ENCODE measurements at places on chromosomes 11 and 22.
A peak's percentile ranks its signal among the peaks of the same experiment; 100 is the strongest.

DNA sequence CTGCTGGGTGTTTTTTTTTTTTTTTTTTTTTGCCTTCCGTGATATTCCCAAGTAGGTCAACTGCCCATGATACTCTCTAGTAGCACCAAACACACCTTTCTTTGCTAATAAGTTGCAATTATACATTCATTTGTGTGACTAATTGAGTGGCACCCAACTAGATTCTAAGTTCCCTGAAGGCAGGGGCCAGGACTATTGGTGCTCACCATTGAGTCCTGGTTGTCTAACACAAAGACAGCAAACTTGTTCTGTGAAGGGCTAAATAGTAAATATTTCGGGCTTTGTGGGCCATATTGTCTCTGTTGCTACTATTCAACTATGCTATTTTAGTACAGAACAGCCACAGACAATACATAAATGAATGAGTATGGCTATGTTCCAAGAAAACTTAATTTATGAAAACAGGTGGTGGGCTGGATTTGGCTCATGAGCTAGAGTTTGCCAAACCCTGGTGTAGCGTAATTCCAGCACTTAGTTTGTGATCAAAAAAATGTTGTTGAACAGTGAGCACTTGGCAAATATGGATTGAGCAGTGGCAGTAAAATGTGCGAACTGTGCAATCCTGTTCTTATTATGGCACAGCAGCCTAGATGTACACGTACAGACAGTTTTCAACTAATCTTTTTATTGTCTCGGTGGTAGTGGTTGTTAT is 11.3 kb downstream of the ENDOD1 start:
- DNase-seq, result no peak

- DNase-seq, result no peak
Observed at GRCh38 chr11:77400271-77400670, 73.6 kb downstream of the PAK1 start.

GRCh38 chr11:133726542-133726941 is 118.8 kb downstream of the SPATA19 start:
- DNase-seq, result no peak

- DNase-seq, result no peak
Observed at GRCh38 chr11:64049509-64049908, 13.8 kb downstream of the FLRT1 start.

DNA sequence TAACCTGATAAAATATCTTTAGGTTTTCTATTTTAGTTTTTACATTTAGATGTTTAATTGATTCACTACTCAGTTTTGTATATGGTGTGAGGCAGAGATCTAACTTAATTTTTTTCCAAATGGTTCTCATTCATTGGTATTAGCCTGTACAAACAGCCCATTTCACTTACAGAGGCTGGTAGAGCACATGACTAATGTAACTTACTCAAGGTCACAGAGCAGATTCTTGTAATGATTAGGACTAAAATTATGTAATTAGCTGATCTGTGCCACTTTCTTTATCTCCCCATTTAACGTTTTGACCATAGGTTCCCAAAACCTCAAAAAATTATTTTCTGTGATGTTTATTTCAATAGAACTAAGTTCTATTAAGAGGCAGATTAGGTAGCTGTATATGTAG is 16.5 kb upstream of the TNRC6B start:
- peak; percentile 41 for DNase-seq

DNA sequence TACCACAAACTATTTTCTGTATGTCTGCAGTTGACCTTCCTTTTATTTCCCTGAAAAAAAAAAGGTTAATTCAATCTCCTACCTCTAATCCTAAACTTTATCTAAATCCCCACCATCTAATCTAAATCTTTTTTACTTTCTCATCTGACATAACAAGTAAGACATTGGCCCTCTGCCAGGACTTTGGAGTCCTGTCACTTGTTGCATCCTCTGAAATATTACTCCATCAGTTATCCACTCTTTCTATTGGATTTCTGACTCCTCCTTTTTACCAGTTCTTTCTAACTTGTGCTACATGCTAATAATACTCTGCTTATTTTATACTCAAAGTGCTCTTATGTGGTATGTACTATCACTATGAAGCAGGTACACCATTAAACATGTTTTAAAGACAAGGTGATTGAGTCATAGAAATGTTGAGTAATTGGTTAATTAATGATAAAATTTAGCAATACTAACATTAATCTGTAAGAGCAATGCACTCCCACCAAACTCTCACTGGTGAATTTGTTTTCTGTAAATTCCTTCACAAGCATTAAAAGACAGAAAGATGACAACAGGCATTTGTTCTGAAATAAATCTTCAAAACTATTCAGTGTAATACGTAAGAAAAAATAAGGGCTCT is 914.2 kb upstream of the RAG2 start:
- DNase-seq, result no peak

DNA sequence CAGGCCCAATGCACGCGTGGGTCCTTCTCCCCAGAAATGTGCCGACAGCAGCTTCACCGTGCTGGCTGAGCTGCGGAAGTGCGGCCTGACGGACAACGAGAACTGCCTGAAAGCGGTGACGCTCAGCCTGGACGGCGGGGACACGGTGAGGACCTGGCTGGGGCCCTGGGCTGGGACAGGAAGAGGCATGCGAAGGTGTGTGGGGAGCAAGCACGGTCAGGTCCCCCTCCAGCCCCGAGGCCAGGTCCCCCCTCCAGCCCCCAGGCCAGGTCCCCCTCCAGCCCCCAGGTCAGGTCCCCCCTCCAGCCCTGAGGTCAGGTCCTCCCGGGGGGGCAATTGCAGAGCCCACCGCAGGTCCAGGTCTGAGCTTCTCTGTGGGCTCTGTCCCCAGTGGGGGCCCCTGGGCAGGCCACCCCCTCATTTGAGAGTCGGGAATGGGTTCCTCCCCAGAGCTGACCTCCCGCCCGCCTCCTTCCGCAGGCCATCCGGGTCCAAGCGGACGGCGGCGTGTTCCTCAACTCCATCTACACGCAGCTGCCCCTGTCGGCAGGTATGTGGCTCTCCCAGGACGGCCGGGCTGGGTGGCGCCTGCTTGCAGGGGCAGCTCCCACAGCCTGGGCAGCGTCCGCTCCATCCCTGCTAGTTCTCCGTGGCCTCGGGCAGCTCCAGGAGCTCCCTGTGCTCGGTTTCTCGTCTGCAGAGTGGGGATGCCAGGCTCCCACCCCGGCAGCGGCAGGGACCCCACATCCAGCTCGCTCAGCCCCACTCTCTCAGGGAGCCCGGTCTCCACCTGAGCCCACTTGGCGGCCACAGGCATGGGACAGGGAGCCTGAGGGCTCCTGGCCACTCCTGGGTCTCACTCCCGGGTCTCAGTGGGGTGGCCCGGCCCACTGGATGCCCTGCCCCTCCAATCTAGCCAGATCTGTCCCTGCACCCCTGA is 7.9 kb downstream of the MUC5B start:
- no peak for DNase-seq

GRCh38 chr22:42132457-42132856 is 1.8 kb upstream of the CYP2D6 start:
- no peak for DNase-seq

DNA sequence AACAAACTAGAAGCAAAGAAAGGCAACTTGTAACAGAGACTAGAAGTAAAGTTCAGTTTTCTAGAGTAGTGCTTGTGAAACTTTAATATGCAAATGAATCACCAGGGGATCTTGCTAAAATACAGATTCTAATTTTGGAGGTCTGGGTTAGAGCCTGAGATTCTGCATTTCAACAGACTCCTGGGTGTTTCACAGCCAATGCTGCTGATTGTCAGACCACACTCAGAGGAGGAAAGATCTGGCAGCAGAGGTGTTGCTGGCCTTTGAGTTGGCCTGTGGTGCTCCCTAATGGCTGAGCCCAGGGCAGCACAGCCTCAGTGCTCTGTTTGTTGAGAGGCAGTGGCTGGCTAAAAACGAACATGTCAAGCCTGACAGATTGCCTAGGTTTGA is 5.4 kb downstream of the CRY2 start:
- no peak for DNase-seq

GRCh38 chr22:16831257-16831656 is 6.0 kb upstream of the XKR3 start:
- no peak for DNase-seq

DNA sequence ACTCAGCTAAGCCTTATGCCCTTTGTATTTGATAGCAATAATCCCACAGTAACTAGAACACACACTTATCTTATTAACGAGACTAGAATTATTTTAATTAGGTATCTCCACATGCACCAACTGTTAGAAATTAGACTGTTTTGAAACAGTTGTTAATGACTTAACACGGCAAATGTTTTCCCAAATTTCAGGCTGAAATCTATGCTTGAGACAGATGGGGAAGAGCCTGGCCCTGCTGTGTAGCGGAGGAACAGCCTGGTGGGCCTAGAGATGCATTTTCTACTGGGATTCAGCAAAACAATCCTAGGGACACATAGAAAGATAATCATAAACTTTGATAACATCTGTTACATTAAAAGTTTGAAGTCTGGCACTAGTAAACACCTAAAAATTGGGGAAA is 273.4 kb downstream of the TTC28 start:
- DNase-seq, result no peak

DNA sequence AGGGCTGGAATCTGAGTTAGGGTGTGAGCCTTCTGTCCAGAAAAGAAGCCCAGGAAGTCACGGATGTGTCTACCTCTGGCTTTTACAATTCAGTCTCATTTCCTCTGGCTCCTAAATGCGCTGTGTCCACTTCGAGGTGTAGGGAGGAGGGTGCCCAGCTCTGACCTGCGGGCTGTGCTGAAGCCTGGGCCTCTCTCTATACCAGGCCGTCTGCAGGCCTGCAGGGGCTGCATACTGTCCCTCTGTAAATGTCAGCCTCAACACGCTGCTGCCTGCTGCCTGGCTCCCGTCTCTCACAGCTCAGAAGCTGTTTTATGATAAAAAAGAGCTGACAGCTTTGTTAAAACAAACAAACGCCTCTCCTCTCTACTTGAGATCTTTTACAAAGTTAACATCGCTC is 14.5 kb downstream of the ARVCF start:
- DNase-seq, result no peak

GRCh38 chr22:47230251-47230650 is 467.8 kb downstream of the TBC1D22A start:
- DNase-seq, result no peak

- no peak for DNase-seq
Observed at GRCh38 chr22:47586946-47587345, 824.5 kb downstream of the TBC1D22A start.

DNA sequence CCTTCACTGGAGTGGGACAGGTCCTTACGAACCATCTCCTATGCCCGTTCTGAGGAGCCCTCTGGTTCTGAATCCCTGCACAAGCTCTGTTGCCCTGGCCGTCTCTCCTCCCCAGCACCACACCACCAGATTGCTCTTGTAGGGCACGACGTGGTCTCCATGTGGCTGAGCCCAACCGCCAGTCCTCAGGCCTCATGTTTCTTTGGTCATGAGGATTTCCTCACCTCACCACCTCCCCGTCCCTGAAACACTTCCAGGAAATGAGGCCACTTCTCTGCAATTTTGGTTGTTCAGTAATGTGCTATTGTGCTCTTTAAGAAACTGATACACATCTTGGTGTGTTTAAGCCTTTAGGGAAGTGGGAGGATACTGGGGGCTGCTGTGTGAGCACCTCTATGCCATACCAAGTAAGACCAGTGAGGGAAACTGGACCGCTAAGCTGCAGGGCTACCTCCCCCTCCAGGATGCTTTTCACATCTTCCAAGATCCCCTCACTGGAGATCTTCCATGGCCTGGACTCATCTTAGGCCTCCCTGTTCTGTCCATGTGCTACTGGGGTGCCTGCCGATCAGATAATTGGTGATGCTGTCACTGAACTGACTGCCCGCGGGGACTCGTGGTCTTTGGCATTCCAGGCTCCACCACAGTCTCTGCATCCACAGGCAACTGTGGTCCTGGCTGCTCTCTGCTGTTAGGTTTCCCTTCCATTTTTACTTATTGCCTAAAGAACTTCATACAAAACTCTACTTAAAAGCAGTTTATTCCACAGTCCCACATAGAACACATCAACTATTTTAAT is 21.9 kb downstream of the DRICH1 start:
- no peak for DNase-seq

- no peak for DNase-seq
Observed at GRCh38 chr11:74984070-74984469, 4.7 kb upstream of the NEU3 start.

GRCh38 chr11:114110123-114110522 is 50.6 kb downstream of the ZBTB16 start:
- DNase-seq, result no peak

GRCh38 chr11:102451681-102452460 is 694 bp downstream of the TMEM123 start:
- peak; percentile 64 for DNase-seq

DNA sequence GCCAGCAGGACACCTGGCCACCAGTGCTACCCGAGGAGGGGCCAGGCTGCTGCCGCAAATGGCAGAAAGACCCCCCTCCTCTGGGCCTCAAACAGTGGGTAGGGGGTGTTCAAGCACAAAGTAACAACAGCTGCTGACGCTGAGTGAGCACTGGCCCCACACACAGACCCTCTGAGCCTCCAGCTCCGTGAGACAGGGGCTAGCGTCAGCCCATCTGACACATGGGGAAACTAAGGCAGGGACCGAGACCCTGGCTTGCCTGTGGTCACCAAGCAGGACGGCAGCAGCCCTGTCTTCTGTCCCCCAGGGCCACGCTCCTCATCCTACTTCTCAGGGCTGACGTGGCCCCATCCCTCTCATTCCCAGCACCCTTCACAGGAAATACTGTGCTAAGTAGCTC is 36.5 kb downstream of the NUP50 start:
- no peak for DNase-seq

GRCh38 chr11:106390078-106390477 is 312.6 kb downstream of the AASDHPPT start:
- DNase-seq, result no peak

- no peak for DNase-seq
Observed at GRCh38 chr11:117492578-117493251, 165.1 kb downstream of the CEP164 start.

GRCh38 chr11:60367009-60367408 is 11.3 kb upstream of the MS4A7 start:
- no peak for DNase-seq

DNA sequence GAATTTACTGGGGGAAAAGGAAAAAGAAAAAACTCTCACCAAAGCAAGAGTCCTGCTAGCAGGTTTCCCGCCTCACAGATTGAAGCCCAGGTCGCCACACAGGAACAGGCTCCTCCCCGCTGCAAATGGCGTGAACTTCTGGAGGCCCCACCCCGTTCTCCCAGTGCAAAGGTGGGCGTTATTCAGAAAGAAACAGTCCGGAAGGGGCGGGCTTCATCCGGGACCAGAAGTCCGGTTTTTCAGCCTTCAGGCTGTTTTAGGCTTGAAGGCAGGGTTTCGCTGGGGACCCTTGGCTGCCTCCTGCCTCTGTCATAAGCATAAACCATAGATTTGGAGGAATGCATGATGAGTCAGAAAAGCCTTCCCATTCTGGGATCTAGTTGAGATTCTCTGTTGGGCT is 148.3 kb upstream of the POU2AF2 start:
- no peak for DNase-seq

- no peak for DNase-seq
Observed at GRCh38 chr11:86063536-86063935, 5.3 kb downstream of the PICALM start.
